ENCODE measurements at places on chromosomes 4 and X. TPM values are rescaled to one million over a fixed set of nuclear protein-coding genes. Genes with fewer than 3 reads are reported as not detected.
A peak's percentile ranks its signal among the peaks of the same experiment; 100 is the strongest.

Gene TEX13C
- not detected for total RNA-seq

Gene HSFX3
- 0.25 TPM for total RNA-seq

GRCh38 chrX:134528960-134529359 is 69.0 kb downstream of the HPRT1 start:
- DNase-seq: no peak

- no peak for DNase-seq
Measured at GRCh38 chr4:15765910-15766697, 12.0 kb upstream of the CD38 start.

DNA sequence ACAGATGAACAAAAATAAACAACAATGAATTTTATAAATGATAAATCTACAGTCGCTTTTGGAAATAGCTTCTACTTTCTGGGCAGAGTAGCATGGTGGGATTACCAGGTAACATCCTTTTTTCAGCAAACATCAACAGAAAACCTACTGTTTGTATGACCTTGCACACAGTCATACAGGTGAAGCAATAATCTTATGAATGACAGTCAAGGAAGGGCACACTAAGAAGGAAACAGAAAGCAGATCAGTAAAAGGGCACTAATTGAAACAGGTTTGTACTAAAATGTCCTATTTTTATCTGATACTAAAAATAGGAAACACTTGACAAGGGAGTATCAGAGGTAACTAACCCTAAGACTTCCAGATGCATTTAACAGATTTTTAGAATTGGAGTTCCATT is 108.9 kb downstream of the DLG3 start:
- DNase-seq: no peak

- DNase-seq: no peak
Measured at GRCh38 chr4:112652216-112652615, 15.3 kb downstream of the LARP7 start.

GRCh38 chrX:137926090-137926489 is 360.2 kb downstream of the ZIC3 start:
- DNase-seq: no peak

DNA sequence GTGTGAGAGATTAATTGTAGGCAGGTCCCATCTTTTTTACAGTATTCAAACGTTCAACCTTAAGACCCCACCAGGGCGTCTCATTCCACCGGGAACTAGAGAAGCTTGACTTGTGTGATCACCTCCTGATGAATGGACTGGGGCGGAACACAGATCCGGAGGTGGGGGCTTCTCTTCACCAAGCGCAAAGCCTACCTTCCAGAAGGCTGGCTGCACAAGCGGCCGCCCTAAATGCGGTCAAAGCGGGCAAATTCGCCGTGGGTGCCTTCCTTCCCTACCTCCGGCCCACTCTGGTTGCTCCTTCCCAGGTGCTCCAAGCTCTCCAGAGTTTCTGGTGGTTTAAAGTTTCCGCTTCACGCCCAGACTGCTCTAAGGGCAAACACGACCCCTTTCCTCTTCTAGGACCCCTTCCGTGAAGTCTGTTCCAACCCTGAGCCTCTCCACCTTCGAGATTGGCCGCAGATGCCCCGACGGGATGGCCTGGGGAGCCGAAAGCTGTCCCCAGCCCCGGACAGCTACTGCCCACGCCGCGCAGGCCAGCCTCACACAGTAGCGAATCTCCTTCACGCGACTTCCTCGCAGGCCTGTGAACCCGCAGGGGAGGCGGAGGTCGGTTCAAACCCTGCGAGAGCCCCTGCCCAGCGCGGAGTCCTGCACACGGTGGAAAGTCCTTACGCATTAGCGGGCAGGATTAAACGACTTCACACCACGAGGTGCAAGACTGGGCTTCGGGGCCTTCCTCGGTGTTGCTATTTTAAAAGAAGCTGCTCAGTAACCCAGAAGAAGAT is 1.6 kb upstream of the WWC2 start:
- DNase-seq: peak; percentile 26

DNA sequence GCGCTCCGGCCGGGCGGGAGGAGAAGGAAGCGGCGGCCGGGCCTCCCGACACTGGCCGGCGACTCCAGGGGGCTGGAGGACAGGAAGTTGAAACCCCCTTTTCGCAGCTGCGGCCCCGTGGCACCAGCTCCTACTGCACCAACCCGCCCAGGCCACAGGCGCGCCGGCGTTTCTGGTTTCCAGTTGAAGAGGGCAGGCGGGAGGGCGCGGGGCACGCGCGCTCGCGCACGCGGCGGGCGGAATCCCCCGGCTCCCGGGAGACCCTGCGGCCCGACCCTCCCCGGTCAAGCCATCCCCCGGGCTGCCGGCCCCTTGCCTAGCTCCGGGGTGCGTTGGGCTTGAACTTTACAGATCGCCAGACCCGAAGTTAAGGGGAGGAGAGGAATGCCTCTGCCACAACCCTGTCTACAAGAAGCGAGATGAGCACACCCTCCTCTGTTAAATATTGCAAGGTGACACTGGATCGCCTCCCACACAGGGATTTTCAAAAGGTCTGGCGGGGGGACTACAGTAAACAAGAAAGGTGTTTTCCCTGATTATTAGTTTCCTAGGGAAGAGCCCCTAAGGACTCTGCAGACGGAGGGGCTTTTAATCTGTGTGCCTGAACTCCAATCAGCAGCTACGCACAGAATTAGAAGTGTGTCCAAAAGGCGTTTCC is 1.4 kb downstream of the ELOVL6 start:
- DNase-seq: no peak

DNA sequence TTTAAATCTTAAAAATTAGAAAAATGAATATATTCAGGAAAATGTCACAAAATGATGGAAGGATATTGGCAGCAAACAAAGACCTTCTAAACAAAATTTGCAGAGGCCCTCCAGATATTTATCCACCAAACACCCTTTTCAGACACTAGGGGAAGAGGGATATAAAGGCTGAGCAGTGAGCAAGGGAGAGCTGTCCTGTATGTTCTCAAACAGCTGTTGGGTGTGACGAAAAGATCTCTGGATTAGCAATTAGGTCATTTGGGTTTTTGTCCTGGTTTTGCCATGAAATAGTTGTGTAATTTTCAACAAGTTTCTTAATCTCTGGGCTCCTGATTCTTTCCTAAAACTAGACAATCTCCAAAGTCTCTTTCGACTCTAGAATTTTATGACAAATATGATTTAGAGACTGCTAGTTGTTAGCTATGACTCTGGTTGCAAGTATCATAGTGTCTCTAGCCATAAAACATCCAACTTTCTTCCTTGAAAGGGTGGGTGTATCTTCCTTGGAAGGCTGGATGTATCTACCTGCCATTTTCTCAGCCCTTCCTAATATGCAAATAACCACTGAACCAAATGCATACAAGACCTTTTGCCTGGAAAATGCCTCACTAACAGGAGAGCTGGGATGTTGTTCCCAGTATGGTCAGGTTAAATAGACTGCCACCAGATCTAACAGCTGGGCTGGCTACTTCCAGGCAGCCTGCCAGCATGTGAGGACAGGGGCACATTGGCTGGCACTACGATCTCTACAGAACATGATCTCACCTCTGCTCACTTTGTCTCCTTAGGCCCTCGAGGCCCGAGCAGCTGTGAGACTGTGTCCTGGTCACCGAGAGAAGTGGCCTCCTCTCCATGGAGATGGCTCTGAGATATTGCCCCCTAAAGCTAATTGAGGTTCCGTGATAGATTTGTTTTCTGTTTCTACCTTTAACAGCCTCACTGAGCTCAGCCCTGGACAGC is 225.5 kb upstream of the JADE1 start:
- DNase-seq: peak; percentile 49

- DNase-seq: no peak
Measured at GRCh38 chr4:56817840-56818491, 3.5 kb downstream of the SPINK2 start.

- DNase-seq: no peak
Measured at GRCh38 chrX:153460826-153461225, 9.6 kb downstream of the HAUS7 start.

DNA sequence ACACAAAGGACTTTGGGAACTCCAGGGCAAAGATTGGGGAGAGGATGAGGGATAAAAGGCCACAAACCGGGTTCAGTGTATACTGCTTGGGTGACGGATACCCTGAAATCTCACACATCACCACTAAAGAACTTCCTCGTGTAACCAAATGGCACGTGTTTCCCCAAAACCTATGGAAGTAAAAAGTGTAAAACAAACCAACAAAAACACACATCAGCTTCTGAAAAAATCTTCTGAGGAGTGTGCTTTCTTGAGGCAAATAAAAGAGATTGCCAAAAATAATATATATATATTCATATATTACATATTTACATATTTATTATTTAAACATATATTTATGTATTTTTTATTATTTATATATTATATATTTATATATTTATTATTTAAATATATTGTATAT is 3.9 kb downstream of the P2RY8 start:
- no peak for DNase-seq

DNA sequence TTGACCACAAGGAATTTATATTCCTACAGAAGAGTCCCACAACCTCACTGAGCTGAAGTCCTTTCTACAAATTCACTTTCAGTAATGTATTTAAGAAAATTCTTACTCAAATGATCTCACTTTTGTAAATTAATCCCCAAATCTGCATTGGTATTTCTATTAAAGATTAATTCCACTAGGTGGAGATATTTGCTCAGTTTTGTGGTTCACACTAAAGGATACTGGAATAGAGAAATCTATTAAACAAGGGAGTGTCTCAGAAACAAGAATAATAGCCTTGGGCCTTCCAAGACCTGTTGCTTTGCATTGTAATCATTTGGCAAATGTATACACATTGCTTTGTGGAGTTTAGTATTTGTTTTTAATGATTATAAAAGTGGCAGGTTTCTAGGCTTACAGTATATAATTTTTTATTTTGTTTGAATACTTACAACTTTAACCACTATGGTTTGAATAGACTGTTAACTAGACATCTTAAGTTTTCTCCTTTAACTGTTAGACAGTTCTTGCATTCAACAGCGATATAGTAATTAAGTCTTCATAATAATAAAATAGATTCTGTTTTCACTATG is 25.9 kb downstream of the CFAP299 start:
- DNase-seq: no peak

- no peak for DNase-seq
Measured at GRCh38 chr4:83172371-83172770, 57.8 kb upstream of the PLAC8 start.

DNA sequence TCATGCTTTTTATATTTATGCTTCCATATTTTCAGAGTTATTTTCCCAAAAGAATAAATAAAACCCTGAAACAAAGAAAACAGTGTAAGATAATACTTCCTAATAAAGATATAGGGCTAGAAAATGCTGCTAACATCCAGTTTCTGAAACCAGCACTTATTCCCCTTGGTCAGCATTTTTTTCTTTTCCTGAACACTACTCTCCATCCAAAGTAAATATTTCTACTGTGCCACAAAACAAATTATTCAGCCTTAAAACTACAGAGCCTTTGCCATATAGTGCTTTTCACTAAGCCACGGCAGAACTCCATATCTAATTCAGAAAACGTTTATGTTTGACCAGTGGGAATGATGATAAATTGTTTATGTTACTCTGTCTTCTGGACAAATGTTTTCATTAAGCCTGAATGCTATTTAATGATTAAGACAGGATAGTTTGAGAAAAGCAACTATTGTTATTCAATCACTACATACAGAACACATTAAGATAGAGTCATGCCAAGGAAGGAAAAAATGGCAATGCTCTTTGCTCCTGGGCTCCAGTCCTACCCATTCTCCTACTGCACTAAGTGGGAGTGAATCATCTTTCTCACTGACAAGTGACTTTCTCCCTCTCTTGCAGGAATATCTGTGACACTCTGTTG is 723.9 kb downstream of the FAT4 start:
- DNase-seq: no peak

DNA sequence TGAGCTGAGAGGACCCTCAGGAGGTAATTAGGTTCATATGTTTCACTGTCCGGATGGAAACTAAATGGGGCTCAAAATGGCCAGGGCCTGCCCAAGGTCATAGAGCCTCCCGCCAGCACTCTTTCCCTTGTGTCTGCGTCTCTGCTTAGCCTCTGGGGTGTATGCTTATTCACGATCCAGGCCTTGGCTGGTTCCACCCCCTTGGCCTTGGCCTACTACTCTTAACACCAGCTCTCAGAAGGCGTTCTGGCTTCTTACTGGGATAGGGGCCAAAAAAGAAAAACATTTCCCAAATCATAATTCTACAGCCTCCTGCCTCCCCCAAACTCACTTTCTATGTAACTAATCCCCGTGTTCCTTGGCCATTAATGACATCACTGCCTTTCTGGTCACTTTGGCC is 68.8 kb downstream of the RTL5 start:
- peak; percentile 33 for DNase-seq
